Smooth muscle cell of the umbilical artery (primary cell): ENCODE measurements at places on chromosomes 11 and 22. TPM values are rescaled to one million over a fixed set of nuclear protein-coding genes. Genes with fewer than 3 reads are reported as not detected.

The RANGAP1 gene
- 24.9 and 70.8 TPM in 2 replicates for total RNA-seq

The ZP1 gene
- total RNA-seq = 0.60 and 6.8 TPM in 2 replicates

The HIKESHI gene
- total RNA-seq = 35.9 and 71.6 TPM in 2 replicates

The UBQLN3 gene
- 0.14 TPM in 1 of 2 replicates, not detected in the other for total RNA-seq

The OSM gene
- not detected in 2 replicates for total RNA-seq

The ANO9 gene
- total RNA-seq = not detected in 2 replicates

The PGA5 gene
- total RNA-seq = not detected in 2 replicates

The CCDC89 gene
- 2.5 and 3.6 TPM in 2 replicates for total RNA-seq

The RIMBP3B gene
- total RNA-seq = 0.05 TPM in 1 of 2 replicates, not detected in the other

The POU2AF3 gene
- total RNA-seq = not detected in 2 replicates

The SCGB2A2 gene
- not detected in 2 replicates for total RNA-seq

The SCGB1D2 gene
- not detected in 2 replicates for total RNA-seq

The PHLDA2 gene
- 5.0 and 13.2 TPM in 2 replicates for total RNA-seq
